ENCODE measurements at places on chromosomes 3 and 15.

GRCh38 chr3:196694202-196694638 lies 17.8 kb downstream of the CEP19 start:
- no peak for DNase-seq

DNA sequence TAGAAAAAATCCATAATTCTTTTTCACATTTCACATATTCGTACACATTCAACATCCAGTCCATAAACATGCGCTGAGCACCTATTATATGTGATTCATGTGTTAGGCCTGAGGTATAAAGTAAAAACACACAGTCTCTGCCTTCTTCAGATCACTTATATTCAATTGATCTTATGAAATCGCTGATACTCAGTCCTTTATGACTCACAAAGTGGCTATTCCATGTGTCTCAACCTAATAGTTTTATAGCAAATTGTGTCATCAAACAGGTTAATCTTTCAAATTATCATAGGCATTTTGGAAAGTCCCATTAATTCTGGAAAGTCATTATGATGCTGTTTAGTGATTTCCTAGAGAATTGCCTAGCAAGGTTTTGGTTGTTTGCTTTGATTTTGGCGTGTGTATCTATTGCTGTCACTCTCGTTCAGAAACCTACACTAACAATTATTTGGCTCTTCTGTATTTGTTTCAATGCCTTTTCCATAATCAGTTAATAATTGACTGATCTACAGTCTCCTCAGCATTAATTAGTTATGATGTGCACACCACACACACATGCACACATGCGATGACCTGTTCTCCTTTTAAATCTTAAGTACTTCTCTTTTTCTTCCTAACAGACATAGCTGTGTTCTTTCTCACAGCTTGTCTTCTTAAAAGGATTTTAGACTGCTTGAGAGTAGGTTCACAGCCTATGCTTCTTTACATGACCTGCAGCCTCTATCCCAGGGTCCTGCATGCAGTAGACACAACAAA lies 353.1 kb downstream of the MECOM start:
- DNase-seq, result no peak

- peak; percentile 54 for DNase-seq
Measured at GRCh38 chr15:35089551-35089950, 4.5 kb upstream of the NANOGP8 start.

DNA sequence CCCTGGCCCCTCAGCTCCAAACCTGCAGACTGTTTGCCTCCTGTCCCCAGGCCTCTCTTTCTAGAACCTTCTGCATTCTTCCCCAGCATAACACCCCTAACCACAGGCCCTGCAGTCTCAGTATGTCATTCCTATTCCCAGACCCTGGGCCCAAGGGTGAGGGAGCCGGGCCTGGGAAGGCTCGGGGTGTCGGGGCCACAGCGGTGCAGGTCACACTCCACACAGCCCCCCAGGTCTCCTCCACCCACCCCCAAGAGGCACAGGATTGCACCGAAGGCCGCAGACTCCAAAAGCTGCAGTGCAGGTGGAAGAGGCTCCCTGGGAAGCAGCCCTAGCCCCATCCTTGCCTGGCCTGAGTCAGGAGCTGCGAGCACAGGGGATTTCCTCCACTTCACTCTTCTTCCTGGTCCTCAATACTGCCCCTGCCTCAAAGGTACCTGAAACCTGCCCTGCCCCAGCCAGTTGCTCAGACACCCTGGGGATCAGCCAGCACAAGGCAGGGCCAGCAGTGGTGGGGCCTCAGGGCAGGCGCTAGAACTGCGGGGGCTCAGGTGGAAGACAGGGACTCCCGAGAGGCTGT lies 31.1 kb downstream of the TNK2 start:
- DNase-seq, result no peak

DNA sequence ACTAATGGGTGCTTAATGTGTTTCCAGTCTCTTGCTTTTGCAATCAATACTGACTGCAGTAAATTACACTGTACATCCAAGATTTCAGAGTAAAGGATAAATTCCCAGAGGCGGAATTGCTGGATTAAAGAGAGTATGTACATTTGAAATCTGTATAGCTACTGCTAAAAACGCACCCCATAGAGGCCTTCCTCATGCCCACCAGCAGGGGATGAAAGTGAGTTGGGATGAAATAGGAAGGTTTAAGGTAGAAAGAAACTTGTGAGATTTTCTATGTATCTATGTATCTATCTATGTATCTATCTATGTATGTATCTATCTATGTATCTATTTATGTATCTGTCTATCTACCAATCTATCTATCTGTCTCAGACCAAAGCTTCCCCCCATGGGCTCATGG lies 28.4 kb downstream of the TMEM44 start:
- no peak for DNase-seq

GRCh38 chr3:157147099-157147803 lies 12.7 kb downstream of the CCNL1 start:
- DNase-seq, result no peak

DNA sequence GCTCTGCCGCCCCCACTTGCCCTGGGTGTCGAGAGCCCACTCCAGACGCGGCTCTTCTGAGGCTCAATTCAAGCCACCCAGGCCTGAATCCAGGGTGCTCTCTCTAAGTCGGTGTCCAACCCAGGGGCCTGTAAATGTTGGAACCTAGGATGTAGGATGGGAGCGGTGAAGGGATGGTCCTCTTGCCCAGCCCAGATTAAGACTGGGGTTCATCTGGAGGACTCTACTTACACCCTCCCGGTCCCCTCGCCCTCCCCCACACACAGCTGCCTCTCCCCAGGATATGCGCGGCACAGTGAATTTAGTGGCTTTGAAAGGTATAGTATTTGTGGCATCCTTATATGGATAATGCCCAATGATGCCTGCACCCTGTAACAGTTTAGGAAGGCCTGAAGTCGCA lies 822 bp upstream of the FBN1 start:
- DNase-seq, result no peak

DNA sequence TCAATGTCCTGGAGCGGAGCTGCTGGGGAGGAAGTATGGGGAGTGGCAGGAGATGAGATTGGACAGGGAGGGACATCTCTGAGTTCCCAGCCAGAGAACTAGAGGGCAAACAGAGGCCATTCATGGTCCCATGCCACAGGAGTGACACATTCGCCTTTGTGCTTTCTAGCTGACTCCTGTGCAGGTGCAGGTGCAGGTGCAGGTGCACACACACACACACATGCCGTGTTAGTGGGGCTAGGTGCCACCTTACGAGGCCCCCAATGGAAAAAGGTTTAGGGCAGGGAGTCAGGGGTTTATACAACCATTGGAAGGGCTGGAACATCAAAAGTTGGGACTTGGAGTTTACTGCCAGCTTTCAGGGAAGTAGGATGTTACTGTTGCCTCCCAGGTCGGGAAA lies 52.0 kb downstream of the TPRA1 start:
- no peak for DNase-seq

- peak; percentile 78 for DNase-seq
Measured at GRCh38 chr15:67003586-67003985, 61.8 kb upstream of the SMAD3 start.

- DNase-seq, result no peak
Measured at GRCh38 chr3:128341659-128342395, 124.9 kb downstream of the DNAJB8 start.

DNA sequence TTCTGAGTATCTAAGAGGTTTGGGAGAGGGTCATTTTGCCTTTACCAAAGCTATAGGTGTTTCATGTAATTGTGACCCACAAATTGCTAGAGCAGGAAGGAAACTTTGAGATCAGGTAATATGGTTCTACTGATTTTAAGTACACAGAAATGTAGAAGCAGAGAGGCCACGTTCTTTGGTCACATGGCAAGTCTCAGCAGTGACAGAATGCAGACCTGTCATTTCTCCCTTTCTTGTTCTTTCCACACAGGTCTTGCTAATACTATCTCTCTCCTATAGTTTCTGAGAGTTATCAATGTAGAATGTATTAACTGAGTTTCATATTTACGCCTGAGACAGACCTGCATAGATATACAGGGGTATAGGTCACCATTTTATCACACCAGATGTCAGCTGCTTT lies 10.9 kb upstream of the RTP1 start:
- no peak for DNase-seq

DNA sequence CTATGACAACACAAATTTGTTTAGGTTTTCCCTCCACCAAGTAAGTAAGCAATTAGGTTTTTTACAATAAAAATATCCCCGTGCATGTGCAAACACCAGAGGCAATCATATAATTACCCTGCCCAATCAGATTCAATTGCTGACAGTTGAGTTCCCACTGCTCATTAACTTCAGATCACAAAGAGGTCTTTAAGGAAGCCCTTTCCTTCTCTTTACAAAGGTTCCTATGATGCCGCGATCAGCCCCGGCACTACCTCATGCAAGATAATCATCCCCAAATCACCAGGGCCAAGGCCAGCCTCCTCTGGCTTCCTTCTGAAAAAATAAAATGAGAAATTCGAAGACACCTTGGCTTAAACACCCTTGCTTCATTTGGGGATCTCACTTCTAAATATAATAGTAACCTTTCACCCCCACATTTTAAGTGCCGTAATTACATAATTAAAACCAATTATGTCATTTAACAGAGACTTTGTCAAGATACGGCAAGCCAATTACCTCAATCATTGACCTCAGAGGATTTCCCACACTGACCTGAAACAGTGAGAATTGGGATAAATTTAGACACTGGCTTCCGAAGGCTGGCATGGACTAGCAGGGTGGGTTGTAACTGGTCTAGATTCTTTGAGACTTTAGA lies 121.3 kb upstream of the WNT5A start:
- DNase-seq, result no peak

GRCh38 chr3:183491923-183492848 lies 63.3 kb downstream of the KLHL6 start:
- DNase-seq, result no peak

- DNase-seq, result no peak
Measured at GRCh38 chr3:46422617-46423016, 15.6 kb downstream of the CCRL2 start.

DNA sequence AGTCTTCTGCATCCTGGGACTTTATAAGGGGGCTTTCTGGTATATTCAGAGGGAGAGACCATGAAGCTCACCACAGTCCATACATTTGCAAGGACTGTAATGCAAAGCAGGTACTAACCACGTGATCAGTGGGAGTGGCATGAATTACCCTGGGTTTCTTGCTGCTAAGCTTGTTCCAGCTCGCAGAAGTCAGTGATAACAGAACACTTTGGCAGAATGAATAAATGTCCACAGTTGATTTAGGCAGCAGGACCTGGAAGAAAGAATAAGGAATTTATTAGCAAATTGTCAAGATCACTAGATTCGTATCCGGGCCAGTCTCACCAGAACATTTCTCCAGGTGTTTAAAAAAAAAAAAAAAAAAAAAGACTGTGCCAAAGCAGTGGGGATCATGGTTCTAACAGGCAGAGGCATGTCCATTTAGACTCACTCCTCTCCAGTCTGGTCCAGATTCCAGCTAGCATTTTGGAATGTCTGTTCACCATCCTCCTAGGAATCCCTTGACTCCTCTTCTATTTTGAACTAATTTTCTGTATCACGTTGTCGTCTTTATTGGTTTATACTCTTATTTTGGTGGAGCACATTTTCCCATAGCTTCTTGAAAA lies 24.5 kb downstream of the HHLA2 start:
- DNase-seq, result no peak

GRCh38 chr3:194271460-194272035 lies 79.6 kb downstream of the CPN2 start:
- no peak for DNase-seq

GRCh38 chr15:43859546-43859945 lies 32.7 kb downstream of the WDR76 start:
- DNase-seq, result no peak

DNA sequence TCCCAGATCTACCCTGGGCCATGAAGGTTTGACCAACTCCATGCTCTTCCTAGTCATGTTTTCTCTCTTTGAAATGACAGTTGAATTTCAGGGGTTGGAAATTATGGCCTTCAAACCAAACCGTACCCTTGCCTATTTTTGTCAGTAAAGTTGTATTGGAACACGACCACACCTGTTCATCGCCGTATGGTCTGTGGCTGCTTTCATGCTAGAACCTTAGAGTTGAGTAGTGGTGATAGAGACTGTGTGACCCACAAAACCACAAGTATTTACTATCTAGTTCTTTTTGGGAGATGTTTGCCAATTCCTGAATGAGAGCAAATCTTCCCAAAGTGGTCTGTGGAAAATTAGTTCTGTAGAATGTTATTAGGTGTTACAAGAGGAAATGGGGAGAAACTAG lies 24.0 kb upstream of the STARD5 start:
- DNase-seq, result no peak

- DNase-seq, result no peak
Measured at GRCh38 chr3:6716420-6716819, 144.5 kb upstream of the GRM7 start.

GRCh38 chr3:190968616-190969015 lies 106.1 kb upstream of the GMNC start:
- no peak for DNase-seq

GRCh38 chr15:51623386-51623938 lies 891 bp upstream of the DMXL2 start:
- DNase-seq, result peak; percentile 21

DNA sequence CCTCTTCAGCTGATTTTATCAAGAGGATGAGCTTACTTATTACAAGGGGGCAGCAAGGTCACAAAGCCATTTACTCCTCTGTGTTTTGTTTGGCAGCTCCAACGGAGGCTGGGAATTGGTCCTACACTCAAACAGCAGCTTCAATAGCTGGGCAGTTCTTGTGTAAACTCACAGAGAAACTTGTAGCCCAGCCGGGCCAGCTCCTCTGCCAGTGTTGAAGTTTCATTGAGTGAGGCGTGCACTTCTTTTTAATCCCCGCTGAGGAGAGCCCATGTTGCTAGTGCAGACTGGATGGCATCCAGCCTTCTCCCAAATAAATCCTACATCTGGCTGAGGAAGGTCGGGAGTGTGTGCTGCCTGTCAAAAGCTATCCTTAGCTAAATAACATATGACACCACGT lies 59.5 kb downstream of the BFSP2 start:
- DNase-seq, result no peak

DNA sequence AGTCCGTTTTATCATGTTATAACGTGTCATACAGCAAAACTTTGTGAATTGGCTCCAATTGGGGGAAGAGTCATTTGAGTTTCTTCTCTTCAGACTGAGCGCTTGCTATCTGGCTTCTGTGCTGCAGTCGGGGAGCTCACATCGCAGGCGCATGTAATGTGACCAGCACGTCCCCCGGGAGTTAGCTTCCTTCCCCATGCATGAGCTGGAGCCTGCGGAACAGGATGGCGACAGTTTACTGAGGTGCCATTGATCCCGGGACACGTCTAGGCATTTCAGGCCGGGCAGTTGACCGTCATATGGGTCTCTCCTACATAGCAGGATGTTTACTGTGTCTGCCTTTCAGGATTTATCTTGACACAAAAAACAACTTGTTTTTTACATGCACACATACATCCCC lies 44.8 kb downstream of the CMTM8 start:
- no peak for DNase-seq

DNA sequence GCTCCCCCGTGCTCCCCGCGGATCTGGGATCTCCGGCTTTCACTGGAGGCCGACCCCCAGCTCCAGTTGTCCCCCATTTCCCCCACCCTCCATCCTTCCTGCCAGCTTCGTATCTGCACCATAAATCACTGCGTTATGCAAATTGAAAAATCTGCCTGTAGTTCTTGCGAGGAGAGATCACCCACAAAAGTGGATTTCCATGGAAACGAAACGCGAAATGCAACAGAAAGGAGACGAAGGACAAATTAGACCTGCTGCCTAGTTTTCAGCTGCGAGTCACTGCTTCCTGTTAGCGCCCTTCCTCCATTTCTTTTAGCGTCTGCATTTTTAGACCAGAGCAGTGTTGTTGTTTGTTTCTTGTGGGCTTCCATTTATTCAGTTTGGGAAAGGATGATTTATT lies 127.1 kb upstream of the ATP10A start:
- DNase-seq, result no peak

GRCh38 chr3:52939600-52939999 lies 42.3 kb upstream of the STIMATE start:
- no peak for DNase-seq
